ENCODE measurements at places on chromosomes 4 and X.

DNA sequence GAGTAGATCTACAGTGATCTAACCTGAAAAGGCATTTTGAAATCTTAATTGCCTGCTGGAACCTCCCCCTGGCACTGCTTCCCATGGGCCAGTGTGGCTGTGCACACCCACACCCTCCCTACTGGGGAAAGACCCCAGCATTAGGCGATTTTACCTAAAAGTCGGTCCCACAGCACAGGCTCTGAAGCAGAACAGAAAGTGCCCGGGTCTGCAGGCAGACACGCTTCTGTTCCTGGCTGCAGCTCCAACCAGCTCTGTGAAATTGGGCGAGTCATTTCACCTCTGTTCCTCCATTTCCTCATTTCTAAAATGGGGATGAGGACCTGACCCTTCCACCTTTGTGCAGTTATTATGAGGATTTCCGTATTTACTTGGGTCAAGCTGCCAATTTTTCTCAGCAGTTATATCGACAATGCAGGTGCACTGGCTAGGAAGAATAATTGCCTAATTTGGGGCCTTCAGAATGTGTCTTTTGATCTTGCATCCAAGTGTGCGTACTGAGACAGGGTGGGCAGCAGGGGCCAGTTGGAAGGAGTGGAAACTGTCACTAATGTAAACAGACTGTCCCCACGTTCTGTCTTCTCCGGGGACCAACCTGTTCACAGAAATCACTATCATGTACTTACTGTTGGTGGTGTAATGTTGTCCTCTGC is 7.1 kb downstream of the KLF3 start:
- no peak for DNase-seq

DNA sequence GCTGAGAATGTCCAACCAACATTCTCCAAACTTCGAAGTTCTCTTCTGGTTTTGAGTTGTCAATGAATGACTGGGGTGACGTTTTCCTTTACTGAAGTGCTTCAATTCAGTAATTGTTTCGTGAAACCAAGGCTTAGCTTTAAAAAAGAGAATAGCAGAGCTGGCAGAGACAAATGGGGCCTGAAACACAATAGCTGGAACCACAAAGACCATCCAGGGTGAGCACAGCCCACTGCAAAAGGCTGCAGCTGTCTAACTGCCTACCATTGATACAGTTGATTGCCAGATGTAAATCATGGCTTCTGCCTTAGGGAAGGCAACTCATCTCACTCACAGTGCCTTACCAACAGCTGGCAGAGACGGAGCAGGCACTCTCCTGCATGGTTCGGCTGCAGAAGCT is 78.7 kb upstream of the ZNF518B start:
- no peak for DNase-seq

- DNase-seq, result no peak
Observed at GRCh38 chr4:54837576-54838140, 179.9 kb downstream of the KIT start.

- DNase-seq, result no peak
Observed at GRCh38 chrX:153941336-153942252, 2.8 kb downstream of the RENBP start.

GRCh38 chr4:184439856-184440594 is 34.3 kb downstream of the IRF2 start:
- DNase-seq, result no peak

- no peak for DNase-seq
Observed at GRCh38 chr4:128009428-128009827, 44.2 kb downstream of the ABHD18 start.

DNA sequence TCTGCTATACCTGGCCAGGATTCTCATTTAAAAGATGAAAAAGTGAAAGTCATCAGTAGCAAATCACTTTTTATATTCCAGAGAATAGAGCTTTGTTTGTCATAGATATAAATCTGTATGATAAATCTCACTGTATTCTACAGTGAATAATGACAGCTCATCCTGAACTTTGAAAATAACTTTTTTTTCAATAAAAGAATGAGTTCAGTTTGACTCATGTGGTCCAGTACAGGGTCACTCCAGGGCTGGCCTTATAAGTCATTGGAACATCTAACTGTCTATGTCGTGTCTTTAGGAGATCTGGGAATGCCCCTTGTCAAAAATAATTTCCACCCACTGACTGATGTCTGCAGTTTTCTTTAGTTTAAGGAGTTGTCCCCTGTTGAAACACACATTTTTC is 18.5 kb upstream of the CXCL8 start:
- DNase-seq, result no peak

DNA sequence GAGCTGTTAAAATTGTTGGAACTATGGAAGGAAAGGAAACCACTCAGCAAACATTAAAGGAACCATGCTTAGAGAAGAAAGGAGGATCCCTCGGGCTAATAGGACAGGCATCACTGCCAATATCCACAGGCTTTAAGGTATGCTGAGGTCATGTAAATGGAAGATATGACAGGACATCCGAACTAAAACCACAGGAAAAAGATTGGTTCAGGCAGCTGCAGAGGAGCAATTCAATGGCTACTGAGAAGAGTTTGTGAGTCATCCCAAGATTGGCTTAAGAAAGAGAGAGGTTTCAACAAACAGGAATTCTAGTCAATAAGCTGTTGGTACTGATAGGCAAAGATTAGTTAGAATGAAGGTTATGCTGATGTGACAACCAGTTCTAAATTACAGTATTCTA is 106.4 kb upstream of the FAM241A start:
- no peak for DNase-seq

DNA sequence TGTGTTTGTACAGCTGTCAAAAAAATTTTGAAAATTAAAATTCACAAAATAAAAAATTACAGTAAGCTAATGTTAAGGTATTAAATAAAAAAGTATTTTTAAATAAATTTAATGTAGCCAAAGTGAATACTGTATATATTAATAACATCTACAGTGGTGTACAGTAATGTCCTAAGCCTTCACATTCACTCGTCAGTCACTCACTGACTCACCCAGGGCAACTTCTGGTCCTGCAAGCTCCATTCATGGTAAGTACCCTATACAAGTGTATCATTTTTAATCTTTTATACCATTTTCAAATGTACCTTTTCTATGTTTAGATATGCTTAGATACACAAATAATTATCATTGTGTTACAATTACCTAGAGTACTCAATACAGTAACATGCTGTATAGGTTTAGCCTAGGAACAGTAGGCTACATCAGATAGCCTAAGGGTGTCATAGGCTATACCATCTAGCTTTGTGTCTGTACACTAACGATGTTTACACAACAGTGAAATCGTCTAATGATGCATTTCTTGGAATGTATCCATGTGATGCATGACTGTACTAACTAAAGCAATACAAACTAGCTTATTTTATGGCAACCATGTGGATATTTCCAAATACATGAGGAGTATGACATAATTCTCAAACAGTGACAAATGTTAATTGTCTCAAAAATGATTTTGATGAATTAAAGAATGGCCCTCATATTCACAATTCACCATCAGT is 13.7 kb downstream of the DDX60 start:
- no peak for DNase-seq

GRCh38 chrX:132491191-132491590 is 2.4 kb upstream of the MBNL3 start:
- DNase-seq, result no peak

DNA sequence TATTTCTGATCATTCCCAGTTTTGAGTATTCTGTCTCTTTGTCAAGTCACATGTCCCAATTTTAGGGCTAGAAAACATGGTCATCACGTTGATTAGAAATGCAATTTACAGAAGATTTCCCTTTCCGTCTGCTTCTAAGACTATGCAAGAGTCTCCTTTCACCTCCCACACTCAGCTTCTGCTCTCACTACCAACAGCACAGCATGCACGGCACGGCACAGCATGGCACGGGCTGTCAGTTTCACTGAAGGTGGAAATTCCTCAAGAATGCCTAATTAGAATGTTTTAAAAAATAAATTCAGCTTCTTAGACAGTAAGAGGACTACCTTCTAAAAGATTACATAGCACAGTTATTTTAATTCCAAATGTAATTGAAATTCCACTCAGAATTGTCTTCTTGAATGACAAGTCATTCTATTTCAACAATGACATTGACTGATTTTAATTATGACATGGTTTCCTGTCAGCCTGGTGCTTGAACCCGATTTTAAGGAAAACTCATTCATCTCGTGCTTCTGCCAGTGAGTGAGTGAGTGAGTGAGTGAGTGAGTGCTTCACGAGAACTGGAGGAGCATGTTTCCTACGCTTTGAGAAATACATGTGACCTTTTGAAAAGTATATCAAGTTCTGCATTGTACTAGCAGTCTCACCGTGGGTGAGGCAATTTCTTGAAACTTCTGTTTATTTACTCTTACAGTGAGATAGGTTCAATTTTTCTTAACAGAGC is 124.8 kb upstream of the SORBS2 start:
- DNase-seq, result no peak

- no peak for DNase-seq
Observed at GRCh38 chr4:174357321-174357720, 73.6 kb downstream of the CEP44 start.

GRCh38 chrX:11908371-11908770 is 150.3 kb downstream of the MSL3 start:
- DNase-seq, result no peak

GRCh38 chr4:112808001-112808400 is 171.1 kb downstream of the LARP7 start:
- no peak for DNase-seq

- DNase-seq, result no peak
Observed at GRCh38 chrX:48939524-48940228, 17.7 kb downstream of the OTUD5 start.

GRCh38 chrX:24271262-24271661 is 42.6 kb downstream of the SUPT20HL2 start:
- DNase-seq, result no peak

- DNase-seq, result no peak
Observed at GRCh38 chr4:108227923-108228322, 59.2 kb upstream of the LEF1 start.

DNA sequence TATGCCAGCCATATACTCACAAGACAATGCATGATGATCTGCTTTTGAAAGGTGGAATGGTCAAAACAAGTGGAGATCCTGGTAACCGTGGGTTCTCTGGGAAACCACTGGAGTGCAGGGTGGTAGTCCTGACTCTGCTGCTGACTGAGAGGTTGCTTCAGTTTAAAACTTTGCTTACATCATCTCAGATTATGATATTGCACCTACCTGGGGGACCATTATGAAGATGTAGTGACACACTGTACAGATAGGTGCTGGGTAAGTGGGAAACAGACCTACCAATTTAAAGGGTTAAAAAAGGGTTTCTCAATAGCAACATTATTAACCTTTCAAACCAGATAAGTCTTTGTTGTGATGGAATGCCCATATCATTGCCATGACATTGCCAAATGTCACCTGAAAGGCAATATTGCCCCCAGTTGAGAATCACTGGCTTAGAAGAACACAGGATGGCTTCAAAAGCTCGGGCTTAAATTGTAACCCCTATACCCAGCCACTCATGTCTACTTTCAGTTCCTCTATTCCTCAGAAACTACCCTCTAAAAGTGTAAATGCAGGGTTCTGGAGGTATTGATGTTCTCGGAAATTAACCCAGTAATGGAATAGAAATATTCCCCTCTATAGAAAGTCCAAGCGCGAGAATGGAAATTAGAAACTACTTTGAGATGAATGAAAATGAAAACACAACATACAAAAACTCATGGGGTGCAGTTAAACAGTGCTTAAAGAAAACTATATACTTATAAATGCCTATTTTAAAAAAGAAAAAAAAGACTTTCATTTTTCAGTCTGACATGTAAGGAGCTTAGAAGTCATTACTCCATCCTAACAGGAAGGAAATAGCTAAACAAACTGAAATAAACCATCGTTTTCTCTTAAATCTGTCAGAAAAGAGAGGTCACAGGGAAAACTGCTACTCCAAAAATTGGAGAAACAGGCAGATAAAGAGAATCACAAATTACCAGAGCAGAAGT is 65.8 kb downstream of the ARHGEF6 start:
- no peak for DNase-seq

GRCh38 chr4:134948110-134948642 is 746.6 kb upstream of the PABPC4L start:
- DNase-seq, result no peak

GRCh38 chr4:156654410-156654809 is 317.2 kb downstream of the PDGFC start:
- DNase-seq, result no peak

DNA sequence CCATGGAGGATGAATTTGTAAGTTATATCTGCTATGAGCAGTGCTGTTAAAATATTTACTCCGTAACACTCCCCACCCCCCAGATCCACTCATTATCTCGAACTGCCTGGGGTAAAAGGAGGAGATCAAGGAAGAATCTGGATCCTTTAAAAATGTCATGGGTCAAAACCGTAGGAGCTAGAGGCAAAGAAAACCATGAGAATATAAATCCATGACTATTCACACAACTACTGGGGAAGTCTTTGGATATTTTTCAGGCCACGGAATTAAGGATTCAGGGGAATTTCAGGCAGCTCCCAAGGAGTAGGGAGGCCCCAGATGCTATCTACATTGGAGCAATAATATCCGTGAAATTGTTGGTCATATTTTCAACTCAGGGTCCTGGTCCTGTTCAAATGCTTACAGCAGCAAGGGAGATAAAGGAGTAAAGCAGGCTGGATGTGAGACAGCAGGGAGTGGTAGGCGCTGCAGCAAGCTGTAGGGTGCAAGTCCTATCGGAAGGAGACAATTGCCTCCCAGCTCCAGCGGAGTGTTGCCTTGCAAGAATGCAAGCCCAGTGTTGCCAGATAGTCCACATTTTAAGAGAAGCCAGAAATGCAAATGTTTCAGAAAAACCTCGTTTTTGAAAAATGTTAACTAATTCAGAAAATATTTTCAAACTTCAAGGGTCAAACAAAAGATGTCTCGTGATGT is 116.2 kb upstream of the KIT start:
- no peak for DNase-seq

GRCh38 chr4:19689511-19689910 is 562.2 kb upstream of the SLIT2 start:
- no peak for DNase-seq

GRCh38 chr4:85491527-85491926 is 16.6 kb downstream of the ARHGAP24 start:
- DNase-seq, result no peak

GRCh38 chr4:123819362-123820035 is 422.9 kb downstream of the SPRY1 start:
- no peak for DNase-seq

GRCh38 chrX:141619336-141619735 is 29.8 kb downstream of the SPANXA2 start:
- DNase-seq, result no peak

Measured in stimulated activated CD4-positive, alpha-beta T cell treated with anti-CD3 and anti-CD28 coated beads, Interleukin-4, amount 100 ng/mL, for 48 hours (primary cell).